Nephron progenitor cell (in vitro differentiated cells): ENCODE measurements at places on chromosomes 3 and 15.
A peak's percentile ranks its signal among the peaks of the same experiment; 100 is the strongest.

DNA sequence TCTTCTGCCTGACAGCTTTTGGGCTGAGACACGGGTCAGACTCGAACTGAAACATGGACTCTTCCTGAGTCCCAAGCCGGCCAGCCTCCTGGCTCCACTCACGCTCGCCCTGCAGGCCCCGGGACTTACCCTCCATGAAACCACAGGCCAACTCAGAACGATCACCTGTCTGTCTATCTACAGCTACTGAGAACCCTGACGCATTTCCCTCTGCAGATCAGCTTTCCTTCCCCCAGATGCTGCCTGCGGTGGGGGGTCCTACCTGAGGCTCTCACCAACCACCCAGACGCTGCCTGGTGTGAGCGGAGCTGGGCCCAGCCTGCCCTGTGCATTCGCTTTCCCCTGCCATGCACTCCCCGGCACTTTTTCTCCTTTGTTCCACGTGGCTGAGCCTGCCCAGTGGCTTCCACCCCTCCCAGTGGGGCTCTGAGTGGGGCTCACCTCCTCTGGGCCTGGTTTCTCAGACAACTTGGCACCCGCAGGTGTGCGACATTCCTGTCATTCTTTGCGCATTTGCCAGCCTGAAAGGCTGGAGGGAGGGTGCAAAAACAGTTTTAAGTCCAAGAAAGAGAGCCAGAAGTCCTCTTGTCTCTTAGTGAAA, 60.2 kb downstream of the PLXNA1 start:
- no peak for DNase-seq

DNA sequence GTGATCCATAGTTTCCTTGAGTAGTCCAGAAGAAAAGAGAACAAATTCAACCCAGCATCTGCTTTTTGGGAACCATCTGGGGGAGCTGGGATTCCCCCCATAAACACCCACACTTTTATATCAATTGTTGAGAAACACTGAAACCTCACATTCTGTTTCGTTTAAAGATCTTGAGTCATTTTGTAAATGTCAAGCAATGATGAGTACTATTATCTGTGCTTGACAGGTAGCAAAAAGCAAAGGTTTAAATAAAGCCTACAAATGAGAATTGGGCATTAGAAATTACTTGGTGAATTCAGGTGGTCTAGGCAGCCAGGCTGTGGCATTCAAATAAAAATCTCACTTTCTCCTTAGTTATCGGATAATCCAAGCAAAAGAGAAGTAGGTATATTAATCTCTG, 75.7 kb downstream of the TMEM266 start:
- DNase-seq = no peak

DNA sequence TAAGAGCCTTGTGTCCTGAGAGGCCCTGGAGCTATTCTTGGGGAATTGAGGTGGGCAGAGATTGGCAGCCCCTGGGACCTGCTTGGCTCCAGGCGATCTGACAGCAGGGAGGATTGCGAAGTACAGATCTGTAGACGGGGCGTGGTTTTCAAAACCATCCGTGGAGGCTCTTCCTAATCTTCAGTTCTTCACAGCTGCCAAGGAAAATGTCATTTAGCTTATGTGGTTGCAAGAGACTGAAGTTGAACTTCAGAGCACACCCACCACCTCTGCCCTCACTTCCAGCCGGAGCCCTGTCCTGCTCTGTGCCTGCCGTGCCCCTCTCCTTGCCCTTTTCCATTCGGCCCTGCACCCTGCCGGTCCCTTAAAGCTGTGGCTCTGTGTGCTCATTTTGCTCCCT, 12.9 kb downstream of the NISCH start:
- DNase-seq = no peak

GRCh38 chr15:67024998-67025368, 40.4 kb upstream of the SMAD3 start:
- no peak for DNase-seq

- no peak for DNase-seq
These were observed 17.5 kb downstream of the OSTN start for GRCh38 chr3:191216510-191216909.

- no peak for DNase-seq
These were observed 120.8 kb upstream of the MEIS2 start for GRCh38 chr15:37220949-37221670.

DNA sequence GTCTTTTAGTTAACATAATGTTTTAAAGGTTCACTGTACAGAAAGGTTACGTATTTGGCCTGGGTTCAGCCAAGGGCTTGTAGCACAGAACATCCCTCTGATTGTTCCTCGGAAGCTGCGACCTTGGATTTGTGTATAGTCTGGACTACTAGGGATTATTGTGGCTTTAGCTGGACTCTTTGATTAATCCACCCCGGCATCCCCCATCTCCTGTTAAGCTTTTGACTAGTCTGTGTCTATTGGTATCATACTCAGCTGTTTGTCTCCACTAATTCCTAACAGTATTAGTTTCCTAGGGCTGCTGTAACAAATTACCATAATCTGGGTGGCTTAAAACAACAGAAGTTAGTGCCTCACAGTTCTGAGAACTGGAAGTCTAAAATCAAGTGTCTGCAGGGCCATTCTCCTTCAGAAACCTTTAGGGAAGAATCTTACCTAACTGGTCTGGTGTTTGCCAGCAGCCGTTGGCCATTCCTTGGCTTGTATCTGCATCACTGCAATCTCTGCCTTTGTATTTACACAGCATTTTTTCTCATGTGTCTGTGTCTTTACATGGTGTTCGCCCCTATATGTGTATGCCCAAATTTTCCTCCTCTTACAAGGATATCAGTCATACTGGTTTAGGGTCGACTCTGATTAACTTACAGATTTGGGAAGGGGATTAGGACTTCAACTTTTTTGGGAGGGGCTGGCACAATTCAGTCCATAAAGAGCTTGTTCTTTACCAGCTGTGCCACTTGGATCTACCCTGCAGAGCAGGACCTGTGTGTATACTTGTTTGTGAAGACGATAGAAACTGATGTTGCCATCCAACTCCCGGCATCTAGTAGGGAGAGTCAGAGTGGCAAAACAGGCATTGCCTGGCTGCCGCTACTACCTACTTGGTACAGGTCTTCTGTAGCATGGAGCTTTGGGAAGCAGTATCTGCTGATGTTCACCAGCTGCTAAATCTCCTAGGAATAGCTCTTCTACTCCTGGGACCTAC, 117.8 kb downstream of the UBE2E2 start:
- DNase-seq = no peak

DNA sequence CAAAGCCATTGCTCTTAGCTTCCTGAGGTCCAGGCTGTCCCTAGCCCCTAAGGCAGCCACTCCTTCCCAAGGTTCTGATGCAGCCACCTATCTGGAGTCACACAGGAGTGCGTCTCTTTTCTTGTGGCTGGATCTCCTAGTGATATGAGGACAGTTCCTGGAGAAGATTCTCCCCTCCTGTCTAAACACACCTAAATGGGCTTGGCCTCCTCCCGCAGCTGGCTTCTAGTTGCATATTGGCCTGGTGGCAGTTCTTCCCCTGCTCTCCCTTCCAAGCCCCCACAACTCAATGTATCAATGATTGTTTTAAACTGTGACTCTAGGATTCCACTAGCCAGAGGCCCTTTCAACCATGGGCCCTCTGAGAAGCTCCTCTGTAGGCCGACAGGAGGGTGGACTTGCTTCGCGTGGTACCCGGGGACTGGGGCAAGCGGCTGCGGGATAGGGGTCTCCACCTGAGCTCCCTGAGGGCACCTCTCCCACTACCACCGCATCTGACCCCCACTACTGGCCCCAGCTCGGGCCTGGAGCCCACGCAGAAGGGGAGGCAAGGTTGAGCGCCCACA, 1.4 kb downstream of the ITGA11 start:
- DNase-seq = no peak

DNA sequence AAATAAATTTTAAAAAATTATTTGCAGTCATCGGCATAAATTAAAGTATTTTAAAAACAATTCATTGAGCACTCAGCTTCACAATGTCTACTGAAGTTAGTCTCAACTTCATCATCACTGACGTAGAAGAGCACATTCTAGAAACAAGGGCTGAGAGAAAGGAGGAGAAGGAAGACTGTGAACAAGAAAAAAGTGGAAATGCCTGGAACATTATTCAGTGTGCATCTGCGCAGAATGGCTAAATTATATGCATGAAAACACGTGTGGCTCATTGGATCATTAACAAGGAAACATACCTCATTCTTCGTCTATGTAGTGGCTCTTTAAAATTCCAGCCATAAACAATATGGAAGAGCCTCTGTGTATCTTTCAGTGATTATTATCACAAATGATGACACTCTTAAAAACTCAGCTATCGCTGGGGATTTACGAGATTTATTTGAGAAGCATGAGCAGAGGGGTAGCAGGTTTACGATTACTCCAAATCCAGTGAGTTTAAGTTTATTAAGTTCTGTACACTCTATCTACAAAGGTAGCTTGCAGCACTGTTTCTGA, 404.2 kb upstream of the CDIN1 start:
- no peak for DNase-seq

DNA sequence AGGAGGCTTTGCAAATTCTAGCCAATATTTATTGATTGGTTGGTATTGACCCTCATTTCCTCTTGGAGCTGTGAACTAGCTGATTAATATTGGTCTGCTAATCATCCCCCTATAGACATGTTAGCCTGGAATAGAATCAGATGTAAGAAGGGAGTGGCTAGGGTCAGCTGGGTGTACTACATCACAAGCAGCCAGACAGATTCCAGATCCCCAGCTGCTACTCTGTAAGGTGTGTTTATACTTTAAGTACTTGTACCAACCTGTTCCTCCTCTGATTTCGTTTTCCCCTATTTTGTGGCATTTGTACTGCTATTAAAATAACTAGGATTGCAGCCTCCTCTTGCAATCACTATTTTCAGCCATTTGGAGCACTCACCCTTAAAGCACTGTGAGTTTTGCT, 49.9 kb downstream of the PARP15 start:
- DNase-seq = no peak

- DNase-seq = no peak
These were observed 85.7 kb downstream of the RARB start for GRCh38 chr3:25513642-25514266.

DNA sequence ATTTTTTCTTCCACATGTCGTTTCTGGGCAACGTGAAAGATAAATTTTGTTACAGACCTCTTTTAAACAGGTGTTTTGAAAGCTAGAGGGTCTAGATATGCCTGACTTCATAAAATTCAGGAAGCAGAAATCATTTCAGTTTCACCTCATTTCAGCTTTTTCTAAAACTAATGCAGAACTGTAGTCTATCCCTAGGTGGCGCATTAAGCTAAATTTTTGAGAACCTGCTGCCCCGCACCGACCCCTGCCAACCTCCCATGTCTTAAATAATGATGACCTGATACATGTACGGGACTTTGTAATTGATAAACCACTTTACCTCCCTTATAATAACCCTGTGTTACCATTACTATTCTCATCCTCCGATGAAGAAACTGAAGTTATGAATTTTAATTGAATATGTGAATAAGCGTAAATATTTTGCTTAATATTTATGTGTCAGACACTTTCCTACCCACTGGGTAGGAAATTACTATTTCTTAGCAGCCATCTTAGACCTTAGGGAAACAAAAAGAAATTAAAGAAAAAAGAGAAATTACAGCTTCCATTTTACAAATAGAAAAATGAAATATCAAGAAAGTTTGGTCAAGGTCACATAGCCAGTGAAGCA, 78.7 kb upstream of the GCNT3 start:
- peak; percentile 44 for DNase-seq

- no peak for DNase-seq
These were observed 144.7 kb upstream of the GADL1 start for GRCh38 chr3:31039145-31039544.

DNA sequence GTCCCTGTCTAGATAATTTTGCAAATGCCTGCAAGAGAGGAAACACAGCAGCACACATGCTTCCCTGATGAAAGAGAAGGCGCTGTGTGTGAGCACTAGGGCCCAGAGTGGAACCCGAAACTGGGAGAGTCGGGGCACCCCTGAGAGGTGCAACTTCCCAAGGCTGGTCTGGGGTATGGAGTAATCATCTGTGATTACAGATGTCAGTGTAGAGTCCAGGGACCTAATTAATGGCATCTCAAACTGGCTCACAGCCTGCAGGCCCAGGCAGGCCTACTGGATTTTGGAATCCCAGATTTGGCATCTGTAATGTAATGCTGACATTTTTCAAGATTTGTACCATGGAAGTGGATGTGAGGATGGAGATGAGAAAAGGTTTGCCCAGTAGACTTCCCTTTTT, 29.4 kb downstream of the PGPEP1L start:
- no peak for DNase-seq

- DNase-seq = no peak
These were observed 11.7 kb downstream of the ARHGEF26 start for GRCh38 chr3:154132777-154133375.

GRCh38 chr15:56099311-56099710, 105.9 kb upstream of the NEDD4 start:
- no peak for DNase-seq

GRCh38 chr15:61530769-61531168, 301.7 kb upstream of the RORA start:
- DNase-seq = no peak

DNA sequence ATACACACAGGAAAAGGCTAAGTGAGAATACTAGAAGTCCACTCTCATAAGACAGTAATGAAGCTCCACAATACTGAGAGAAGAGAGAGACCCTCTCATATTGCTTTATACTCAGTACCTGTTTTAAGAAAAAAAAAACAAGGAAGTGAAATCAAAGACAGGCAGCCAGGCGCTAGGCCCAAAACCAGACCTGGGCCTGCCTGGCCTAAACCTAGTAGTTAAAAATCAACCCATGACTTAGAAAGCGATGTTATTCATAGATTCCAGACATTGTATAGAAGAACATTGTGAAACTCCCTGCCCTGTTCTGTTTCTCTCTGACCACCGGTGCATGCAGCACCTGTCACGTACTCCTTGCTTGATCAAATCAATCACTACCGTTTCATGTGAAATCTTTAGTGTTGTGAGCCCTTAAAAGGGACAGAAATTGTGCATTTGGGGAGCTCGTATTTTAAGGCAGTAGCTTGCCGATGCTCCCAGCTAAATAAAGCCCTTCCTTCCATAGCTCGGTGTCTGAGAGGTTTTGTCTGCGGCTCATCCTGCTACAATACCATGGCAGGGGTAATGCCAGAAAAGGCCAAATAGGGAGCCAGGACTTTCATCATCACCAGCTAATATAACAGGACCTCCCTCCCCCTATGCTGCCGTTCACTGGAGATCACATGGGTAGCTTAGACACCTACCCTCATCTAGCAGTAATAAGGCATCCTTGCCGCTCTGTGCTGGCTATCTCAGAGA, 1294.1 kb downstream of the NSUN3 start:
- DNase-seq = no peak

GRCh38 chr3:190514413-190515153, 698 bp downstream of the IL1RAP start:
- DNase-seq = peak; percentile 44

DNA sequence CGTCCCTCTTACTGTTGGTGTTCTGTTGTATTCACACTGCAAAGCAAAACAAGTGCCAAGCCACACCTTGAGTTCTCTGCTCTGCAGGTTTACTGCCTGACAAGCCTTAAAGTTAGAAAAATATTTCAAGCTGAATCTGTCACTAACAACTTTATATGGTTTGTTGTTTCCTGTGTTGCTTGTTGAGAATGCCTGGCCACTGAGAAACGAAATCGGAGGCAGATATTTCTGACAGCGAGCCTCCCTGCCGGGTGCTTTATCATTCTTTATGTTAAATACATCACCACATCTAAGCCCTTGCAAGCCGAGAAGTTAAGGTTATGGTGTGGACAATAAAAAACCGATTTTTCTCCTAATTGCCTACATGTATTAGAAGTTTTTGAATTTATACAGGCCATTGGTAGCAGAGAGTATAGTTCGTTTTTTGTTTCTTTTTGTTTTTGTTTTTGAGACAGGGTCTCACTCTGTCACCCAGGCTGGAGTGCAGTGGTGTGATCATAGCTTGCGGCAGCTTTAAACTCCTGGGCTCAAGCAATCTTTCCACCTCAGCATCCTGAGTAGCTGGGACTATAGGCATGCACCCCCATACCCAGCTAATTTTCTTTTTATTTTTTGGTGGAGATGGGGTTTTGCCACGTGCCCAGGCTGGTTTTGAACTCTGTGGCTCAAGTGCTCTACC, 188.4 kb upstream of the ICE2 start:
- no peak for DNase-seq
